ENCODE measurements at places on chromosomes 1 and 21.

GRCh38 chr1:85461216-85461918, 3.6 kb downstream of the DDAH1 start:
- DNase-seq = no peak

- no peak for DNase-seq
Measured at GRCh38 chr1:5408401-5408800, 583.8 kb downstream of the NPHP4 start.

DNA sequence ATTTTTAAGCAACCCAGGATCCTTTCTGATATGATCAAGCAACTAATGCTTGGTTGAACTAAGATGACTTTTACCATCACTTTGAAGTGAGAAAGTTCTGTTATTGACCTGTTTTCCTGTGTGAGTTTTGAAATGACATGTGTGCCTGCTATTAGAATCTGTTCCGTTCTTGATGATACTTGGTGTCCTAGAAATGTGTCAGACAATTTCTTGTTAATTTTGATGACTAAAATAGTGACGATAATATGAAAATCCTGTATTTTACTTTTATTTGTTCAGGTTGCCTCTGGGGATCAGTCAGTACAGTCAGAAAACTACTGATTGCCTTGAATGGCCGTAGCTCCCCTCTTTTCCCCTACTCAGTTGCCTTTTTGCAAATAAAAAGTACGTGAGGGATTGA, 228.0 kb downstream of the RYR2 start:
- DNase-seq = no peak

DNA sequence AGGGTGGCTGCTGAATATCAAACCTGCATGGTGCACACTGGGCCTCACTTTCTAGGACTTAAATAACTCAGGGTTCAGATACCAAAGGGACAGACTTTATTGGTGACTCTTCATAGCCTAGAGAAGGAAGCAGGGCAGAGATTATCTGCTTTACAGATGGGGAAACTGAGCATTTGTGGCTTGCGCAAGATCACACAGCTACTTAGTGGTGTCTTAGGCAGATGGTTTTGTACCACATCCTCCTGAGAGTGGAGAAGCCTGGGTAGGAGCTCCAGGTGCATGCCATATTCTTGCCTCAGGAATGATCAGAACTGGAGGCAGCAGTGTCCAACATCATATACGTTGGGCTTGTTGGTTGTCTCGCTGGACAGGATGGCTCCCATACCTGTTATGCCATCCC, 6.8 kb upstream of the DPH2 start:
- no peak for DNase-seq

DNA sequence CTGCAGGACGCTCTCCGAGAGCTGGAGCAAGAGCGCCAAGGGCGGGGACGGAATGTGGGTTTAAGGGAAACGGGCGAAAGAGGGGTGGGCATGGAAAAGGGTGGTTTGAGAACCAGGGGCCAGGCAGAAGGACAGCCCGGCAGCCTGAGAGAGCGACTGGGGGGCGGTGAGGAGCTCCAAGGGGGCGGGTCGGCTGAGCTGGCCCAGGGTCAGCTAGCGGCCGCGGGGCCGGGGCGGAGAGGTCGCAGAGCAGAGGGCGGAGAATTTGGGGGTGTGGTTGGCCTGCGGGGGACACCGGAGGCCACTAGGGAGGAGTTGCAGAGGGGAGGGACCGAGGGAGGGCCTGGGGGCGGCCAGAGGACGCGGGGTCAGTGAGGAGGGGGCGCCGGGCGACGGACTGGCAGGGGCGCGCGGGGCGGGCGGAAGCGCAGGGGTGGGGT, 54.7 kb downstream of the NDUFS5 start:
- DNase-seq = no peak

GRCh38 chr1:184416946-184417345, 30.1 kb downstream of the C1orf21 start:
- no peak for DNase-seq

DNA sequence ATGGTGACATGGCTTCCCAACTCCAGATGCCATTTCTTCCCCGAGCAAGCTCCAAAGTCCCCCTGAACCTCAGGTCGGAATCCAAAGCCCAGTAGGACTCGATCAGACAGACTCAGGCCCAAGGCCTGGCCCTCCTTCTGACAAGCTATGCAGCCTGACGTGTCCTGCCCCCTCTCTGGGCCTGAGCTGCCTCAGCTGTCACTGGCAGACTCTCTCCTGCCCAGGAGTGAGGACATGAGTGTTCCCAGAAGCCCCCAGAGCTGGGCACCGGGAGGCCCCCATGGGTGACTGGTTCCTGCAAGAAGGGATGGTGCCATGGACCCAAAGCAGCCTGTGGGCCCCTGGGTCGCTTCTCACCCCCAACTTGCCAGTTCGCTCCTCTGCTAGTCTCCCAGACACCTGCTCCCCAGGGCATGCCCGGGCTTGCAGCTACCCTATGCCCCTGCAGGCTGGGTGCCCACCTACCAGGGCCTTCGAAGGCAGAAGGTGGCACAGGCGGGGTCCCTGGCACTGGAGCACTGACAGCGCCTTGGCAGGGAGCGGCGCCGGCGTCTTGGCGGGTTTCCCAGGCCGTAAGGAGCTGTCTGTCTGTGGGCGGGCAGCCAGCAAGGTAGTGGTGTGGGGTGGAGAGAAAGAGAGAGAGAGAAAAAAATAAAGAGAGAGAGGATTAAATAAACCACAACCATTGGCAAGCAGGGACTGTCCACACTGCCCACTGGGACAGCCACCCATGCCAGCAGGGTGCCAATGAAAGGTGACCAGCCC, 2.3 kb downstream of the EDN2 start:
- DNase-seq = no peak

GRCh38 chr1:96222701-96223100, 498.9 kb upstream of the PTBP2 start:
- DNase-seq = no peak
